ENCODE measurements at places on chromosomes 4 and X.

- no peak for DNase-seq
Observed at GRCh38 chr4:57144466-57144865, 34.3 kb upstream of the IGFBP7 start.

DNA sequence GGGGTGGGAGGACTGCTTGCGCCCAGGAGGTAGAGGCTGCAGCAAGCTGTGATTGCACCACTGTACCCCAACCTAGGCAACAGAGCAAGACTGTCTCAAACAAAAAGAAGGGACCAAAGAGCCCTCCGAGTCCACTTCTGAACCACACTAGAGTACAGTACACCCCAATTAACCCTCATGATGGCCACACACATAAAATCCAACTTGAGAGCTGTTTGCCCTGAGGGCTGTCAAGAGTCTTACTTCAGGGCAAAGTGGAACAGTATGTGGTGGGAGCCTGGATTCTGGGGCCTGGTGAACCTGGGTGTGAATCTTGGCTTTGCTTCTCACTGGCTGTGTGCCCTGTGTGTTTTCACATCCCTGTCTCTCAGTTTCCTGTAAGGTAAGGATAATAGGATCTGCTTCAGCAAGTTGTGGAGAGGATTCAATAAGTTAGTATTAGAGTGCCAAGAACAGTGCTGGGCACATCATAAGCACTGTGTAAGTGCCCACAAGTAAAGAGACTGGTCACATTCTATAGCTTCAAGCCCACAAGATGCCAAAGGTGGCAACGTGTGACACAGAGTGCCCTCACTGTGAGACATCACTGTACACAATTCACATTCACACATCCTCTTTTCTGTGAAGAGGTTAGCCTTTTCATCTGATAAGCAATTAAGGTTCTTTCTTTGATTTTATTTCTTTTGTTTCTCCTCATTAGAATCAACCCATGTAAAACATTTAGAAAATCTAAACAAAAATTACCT is 52.1 kb downstream of the LEF1 start:
- no peak for DNase-seq

- no peak for DNase-seq
Observed at GRCh38 chrX:27451324-27451723, 11.8 kb downstream of the PPP4R3C start.

DNA sequence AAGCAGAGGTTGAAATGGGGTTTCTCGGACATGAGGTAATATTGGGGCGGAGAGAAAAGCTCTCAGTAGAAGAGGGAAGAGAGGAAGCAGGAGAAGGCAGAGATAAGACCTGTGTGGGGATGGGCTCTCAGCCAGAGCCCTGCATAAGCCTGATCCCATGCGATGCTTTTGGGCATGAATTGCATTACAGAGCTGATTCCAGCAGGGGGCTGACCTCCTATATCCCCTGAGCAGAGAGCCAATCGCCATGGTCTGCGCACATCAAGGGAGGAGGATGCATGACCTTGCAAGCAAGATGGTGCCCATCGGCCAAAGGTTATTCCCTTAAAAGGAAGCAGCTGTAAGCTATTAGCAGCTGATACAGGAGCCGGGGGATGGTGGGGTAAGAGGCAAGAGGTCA is 7.6 kb downstream of the ANOS1 start:
- DNase-seq = no peak

DNA sequence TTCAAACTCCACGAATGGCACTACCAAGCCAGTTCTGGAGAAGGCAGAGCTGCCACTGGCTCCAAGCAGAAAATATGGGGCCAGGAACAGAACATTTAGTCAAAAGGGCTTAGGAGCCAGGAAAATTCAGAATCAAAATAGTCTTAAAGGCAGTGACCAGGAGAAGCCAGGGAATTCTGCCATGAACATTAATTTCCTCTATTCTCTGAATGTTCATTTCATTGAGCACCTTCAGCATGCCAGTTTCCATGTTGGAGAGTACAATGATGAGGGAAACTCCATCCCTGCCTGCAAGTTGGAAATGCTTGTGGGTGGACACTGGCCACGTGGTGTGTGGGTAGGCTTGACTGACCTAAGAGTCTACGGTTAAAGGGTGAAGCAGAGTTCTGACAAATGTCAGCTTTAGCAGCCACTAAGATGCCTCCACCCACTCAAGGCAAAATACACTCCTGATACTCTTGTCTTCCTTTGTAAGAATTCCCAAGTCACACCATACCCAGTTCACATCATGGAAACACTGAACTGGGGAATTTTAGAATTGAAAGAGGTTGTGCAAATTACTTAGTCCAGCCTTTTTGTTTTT is 190.1 kb upstream of the C1QTNF7 start:
- no peak for DNase-seq

DNA sequence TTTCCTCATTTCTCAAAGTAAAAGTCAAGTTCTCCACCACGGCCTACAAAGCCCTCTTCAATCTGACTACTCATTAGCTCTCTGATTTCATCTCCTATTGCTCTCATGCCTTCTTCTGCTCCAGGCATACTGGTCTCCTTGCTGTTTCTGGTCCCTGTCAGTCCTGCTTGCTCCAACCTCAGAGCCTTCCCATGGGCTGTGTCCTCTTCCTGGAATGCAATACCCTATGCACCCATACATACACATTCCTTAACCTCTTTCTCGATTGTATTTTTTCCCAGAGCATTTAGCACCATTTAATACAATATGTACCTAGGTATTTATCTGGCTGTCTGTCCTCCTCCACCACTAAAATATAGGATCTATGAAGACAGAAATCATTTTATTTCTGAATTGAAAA is 385.2 kb downstream of the GASK1B start:
- no peak for DNase-seq

GRCh38 chr4:82951196-82951595 is 50.7 kb downstream of the THAP9 start:
- no peak for DNase-seq

GRCh38 chr4:40645586-40645985 is 15.9 kb upstream of the RBM47 start:
- DNase-seq = no peak
